Stimulated activated naive B cell treated with anti-CD40 and anti-IgM and Interleukin-4, amounts not matched to agents 10 μg/mL and 1 μg/mL and 100 μg/mL, for 72 hours (primary cell): ENCODE measurements at places on chromosomes 3 and 15.

DNA sequence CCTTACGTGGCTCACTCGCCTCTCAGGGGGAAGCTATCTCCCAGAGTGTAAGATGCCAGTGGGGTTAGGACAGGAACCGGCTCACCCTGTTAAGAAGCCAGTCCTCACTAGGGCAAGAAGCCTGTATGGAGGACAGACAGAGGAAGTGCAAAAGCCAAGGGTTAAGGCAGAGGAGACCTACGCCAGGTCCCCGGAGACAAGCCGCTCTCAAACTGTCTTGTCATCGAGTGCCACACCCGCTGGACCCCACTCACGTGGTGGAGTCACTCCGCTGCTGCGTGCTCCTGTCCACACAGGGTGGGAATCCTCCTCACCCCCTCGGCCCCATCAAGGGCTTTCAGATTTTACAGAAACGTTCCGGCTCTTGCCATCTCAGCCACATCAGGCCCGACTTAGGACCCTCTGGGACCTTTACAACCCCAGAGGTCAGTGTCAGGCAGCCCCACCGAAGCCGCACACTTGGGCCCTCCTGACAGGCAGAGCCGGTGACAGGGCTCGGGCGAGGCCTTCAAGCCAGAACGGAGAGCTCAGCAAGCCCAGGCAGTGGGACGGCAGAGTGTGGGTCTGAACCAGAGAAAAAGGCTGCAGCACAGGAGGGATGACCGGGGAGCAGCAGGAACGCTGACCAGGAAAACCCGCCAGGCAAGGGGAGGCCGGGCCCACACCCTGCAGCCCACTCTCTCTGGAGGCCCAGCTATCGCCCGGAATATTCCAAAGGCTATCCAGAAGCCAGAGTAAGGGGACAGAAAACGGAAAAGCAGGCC is 61.7 kb downstream of the XXYLT1 start:
- DNase-seq = no peak

GRCh38 chr3:68984011-68984530 is 29.4 kb downstream of the EOGT start:
- DNase-seq = no peak

DNA sequence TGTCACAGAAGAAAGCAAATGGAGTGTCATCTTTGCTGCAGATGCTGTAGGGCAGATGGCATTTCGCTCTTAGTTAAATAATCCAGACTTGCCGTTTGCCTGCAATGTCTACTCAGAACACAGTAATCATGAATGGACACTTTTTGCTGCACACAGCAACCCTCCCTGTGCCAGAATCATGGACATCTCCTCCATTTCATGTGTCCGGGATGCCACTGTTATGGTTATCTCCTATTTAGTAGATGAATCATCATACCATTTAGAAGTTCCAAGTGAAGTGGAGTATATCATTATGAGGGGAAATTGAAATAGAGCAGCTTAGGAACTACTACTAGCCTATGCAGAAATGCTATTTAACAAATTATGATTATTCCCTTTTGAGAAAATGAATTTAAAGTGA is 118.5 kb downstream of the DUT start:
- DNase-seq = no peak

DNA sequence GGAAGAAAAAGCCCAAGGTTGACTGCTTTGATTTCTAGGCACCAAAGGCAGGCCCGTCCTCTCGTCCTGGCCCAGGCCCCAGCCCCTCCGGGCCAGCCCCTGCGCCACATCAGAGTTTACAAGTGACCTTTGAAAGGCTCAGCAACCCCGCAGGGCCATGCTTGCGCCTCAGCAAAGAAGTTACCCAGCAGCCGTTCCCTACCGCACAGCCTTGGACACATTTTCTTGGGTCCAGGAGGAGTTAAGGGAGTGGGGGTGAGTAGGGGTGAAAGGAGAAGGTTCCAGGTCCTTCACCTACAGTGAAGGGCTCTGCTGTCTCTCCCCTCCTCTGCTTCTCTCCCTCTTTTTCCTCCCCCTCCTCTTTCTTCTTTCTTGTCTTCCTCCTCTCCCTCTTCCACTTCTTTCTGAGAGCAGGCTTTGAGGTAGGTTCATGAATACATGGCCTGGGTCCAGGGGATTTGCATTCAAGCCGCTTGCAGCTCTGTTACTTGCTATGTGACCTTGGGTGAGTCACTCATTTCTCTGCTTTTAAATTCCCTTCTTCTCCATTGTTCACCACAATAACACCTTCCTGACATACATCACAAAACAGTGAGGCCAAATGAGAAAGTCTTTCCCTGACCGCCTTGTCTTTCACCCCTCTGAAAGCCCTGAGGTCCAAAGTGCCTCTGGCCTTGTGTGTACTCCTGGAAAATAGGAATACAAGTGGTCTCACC is 223.3 kb upstream of the TPRG1 start:
- DNase-seq = peak; percentile 23
